NCI-H2171 treated with DMSO at 0.1 percent for 48 hours (cell line): ENCODE measurements at places on chromosomes 1 and 21.

DNA sequence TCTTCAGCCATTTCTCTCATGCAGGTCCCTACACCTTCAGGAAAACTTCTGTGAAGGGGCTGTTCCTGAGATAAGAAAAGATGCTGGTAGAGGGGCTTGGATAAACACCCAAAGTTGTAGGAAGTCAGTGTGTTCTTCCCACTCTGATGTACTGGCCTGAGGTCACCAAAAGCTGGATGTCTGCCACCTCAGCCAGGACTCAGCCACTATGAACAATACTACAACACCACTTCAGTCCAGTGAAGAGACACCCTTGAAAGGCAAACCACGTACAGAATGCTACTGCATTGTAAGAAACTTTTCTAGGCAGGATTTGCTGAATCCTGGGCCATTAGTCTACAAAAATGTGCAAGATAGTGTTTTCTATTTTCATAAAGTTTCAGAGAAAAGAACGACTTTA, 2.4 kb downstream of the PTPN14 start:
- no peak for DNase-seq

GRCh38 chr1:80988926-80989325, 811.8 kb upstream of the ADGRL2 start:
- DNase-seq = no peak

DNA sequence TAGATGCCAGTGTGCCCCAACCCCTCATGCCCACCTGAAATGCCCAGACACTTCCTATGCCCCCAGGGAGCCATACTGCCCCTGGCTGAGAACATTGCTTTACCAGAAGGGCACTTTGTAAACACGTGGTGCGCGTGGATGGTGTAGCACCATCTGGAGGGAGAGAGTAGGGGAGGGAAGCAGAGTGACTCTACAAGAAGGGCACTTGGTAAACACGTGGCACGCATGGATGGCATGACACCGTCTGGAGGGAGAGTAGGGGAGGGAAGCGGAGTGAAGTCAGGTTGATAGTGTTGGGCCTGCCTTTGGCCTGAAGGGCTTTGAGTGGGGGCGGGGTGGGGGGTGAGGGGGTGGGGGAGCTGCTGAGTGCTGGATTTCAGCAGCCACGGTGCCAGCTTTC, 324.0 kb upstream of the VAMP3 start:
- peak; percentile 94 for DNase-seq

- no peak for DNase-seq
These were observed 168.3 kb downstream of the RHOU start for GRCh38 chr1:228903434-228904071.
